ENCODE measurements at places on chromosomes 6 and 20.

- no peak for DNase-seq
These were observed 121.1 kb upstream of the CCN2 start for GRCh38 chr6:132072271-132072670.

DNA sequence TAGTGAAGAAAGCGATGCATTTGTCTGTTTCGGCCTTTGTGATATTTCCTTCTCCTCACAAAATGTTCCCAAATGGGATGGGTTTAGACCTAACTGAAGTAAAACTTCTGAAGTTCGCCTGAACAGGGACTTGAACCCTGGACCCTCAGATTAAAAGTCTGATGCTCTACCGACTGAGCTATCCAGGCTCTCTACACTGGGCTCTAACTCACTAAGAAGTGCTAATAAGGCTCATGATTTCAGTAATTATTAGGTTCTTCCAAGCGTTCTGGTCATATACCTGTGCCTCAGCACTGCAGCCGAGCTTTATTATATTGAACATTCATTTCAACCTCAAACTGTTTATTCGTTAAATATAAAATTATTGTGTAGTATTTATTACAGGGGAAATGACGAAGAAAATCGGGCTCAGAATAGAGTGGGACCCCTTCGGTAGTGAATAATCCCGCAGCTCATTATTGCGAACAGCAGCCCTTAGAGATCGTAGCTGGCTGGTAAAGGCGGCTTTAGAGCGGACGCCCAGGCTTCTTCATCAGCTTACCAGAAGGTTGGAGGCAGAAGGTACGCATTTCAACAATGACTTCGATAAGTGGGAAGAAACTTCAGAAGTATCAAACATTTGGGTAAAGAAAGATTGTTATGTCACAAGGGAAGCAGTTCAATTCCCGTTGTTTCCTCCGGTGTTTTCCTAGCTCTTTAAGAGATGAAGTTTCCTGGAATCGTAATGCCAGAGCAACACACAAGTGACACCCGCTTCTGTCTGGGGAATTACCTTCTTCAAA, 119.0 kb upstream of the ZNF184 start:
- peak; percentile 53 for DNase-seq

DNA sequence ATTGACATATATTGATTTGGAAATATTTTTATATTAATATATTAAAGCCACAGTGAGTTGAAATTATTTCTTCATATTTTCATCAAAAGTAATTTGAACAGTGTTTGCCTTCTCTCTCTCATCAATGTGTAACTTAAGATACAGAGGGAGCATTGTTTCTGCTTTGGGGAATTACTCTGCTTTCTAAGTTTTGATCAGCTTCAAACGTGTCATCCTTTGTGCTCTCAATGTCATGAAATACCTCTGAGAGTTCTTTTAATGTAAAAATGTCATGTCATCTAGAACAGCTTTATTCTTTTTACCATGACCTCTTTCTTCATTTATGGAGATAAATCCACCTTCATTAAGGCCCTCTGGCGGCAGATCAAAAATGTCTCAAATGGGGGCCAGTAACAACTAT, 259.4 kb upstream of the STXBP5 start:
- no peak for DNase-seq

GRCh38 chr6:150119173-150119572, 23.7 kb upstream of the PPP1R14C start:
- DNase-seq, result no peak

- no peak for DNase-seq
These were observed 21.0 kb upstream of the SERINC3 start for GRCh38 chr20:44542890-44543289.

DNA sequence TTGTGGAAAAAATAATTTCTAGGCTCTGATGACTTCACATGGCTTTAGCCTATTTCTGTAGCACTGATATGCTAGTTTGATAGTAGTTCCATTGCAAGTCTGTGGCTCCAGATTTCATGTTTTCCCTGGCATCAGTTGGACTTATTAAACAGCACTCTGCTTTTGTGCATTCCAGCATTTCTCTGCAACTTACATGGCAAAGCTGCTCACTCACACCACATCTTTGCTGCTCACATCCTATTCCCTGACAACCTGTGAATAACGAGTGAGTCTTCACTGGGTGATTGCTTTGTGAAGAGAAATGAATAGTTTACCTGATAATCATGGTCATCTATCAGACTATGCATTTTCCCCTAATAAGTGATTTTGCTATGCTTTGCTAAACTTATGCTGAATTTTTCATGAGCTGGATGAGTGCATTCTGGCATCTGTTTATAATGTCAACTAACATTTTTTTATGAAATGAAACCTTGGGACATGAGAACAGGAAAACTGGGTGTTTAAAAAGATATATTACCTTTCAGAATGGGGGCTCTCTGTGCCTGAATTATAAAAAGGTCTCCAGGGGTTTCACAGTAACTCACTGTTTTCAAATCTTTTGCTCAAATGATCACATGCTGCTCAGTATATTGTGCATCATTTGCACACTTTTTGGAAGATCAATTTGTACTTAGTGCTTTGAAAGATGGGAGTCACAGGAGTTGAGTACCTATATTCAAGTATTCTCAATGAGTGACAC, 301.8 kb downstream of the TBC1D32 start:
- DNase-seq, result no peak

GRCh38 chr6:5085648-5086293, 630 bp downstream of the PPP1R3G start:
- DNase-seq, result peak; percentile 17

DNA sequence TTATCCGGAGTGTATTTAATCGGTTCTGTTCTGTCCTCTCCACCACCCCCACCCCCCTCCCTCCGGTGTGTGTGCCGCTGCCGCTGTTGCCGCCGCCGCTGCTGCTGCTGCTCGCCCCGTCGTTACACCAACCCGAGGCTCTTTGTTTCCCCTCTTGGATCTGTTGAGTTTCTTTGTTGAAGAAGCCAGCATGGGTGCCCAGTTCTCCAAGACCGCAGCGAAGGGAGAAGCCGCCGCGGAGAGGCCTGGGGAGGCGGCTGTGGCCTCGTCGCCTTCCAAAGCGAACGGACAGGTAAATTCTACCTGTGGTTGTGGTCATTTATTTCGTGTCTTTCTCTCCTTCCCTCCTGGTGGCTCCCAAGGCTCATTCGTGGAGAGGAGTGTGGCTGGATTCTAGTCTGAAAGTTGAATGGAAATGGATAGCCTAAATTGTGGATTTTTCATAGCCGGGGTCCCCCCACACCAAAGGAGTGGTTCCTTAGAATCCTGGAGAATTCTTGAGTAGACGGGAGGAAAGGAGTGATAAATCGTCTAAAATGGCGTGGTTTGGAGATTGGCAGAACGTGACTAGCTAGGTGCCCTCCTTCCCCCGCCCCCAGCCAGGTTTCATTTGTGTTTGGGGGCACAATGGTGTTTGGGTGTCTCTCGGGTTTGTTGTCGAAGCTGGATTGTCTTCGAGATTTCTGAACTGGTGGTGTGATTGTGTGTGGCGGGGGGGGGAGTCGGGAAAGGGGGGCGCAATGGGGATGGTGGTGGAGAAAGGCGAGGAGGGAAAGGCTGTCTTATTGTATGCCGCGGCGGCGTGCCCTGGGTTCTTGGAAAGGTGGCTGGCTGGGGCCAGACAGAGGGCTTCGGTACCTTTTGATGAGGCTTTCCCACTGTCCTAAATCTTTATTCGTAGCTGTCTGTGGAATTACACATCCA, 673 bp downstream of the MARCKS start:
- DNase-seq, result peak; percentile 57

DNA sequence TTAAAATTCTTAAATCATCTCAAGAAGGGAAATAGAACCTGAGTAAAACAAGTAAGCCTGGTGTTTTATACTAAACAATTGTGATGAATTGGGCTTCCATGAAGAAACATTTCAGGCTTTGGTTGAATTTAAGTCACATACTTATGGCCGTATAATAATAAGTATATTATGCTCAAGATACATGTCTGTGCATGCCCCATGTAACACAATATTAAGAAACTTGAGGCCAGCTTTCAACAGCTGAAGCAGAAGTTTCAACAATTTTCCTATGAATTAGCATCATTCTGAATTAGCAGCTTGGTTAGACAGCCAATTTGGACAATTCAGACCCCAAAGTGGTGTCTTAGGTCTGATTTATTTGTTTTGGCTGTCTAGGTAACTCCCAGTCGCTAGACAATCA, 243.7 kb downstream of the MYLK4 start:
- DNase-seq, result no peak

- no peak for DNase-seq
These were observed 146.9 kb downstream of the DNAH8 start for GRCh38 chr6:38861926-38862401.

GRCh38 chr6:1856381-1856780, 246.7 kb downstream of the FOXC1 start:
- peak; percentile 93 for DNase-seq

GRCh38 chr6:158619922-158620801, 24.4 kb downstream of the DYNLT1 start:
- no peak for DNase-seq

GRCh38 chr6:80209430-80209829, 103.0 kb downstream of the BCKDHB start:
- no peak for DNase-seq

DNA sequence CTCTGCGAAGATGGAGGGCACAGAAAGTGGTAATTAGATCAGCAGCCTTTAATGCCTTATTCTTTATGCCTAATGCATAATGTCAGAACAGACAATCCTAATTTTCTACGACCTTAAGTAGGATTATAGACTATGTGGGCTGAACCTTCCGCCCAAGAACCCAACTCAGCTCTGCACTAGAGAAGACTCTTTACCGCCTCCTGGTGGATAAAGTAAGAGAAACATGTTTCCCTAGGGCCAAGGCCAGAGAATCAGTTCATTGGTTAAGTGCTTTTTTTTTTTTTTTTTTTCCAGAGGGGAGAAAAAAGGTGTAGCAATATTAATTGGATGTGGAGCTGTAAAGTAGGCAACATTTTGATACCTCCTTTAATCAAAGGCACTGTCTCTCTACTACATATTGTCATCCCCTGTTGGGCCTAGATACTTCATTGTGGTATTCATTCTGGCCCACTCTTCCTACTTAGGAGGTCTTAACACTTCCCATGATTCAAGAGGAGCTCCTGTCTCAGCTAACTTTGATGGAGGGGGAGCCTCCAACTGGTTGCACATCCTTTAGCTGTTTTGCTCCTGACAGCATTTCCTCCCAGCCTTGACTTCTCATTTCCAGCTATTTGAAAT, 124.9 kb upstream of the NRN1 start:
- DNase-seq, result no peak

- DNase-seq, result no peak
These were observed 78.4 kb upstream of the FBXL4 start for GRCh38 chr6:99026135-99026534.
